ENCODE measurements at places on chromosomes 12 and 14. TPM values are rescaled to one million over a fixed set of nuclear protein-coding genes. Genes with fewer than 3 reads are reported as not detected.
A peak's percentile ranks its signal among the peaks of the same experiment; 100 is the strongest.

- no peaks in the 10 kb centered on the region for H3K27me3 ChIP-seq
- H3K4me3 ChIP-seq, result no peak overlapping the region
- H3K27ac ChIP-seq, result no peak overlapping the region
- H3K36me3 ChIP-seq, result no peaks in the 10 kb centered on the region
- DNase-seq, result no peak
Observed at GRCh38 chr12:8644345-8645248, 18.0 kb downstream of the MFAP5 start.

- no peaks in the 10 kb centered on the region for H3K36me3 ChIP-seq
- H3K27ac ChIP-seq, result peak overlapping the region; percentile 94
- DNase-seq, result no peak
- peaks cover 39% of the 10 kb centered on the region for H3K4me1 ChIP-seq
- H3K4me3 ChIP-seq, result peak overlapping the region; percentile 66
- H3K27me3 ChIP-seq, result no peaks in the 10 kb centered on the region
Observed at GRCh38 chr12:2960390-2960956, 1.3 kb downstream of the TEAD4 start.

GRCh38 chr12:2845280-2845679, 10.4 kb upstream of the NRIP2 start:
- H3K4me1 ChIP-seq, result no peaks in the 10 kb centered on the region
- H3K36me3 ChIP-seq, result no peaks in the 10 kb centered on the region
- no peaks in the 10 kb centered on the region for H3K27me3 ChIP-seq
- DNase-seq, result peak; percentile 50
- H3K4me3 ChIP-seq, result no peak overlapping the region

DNA sequence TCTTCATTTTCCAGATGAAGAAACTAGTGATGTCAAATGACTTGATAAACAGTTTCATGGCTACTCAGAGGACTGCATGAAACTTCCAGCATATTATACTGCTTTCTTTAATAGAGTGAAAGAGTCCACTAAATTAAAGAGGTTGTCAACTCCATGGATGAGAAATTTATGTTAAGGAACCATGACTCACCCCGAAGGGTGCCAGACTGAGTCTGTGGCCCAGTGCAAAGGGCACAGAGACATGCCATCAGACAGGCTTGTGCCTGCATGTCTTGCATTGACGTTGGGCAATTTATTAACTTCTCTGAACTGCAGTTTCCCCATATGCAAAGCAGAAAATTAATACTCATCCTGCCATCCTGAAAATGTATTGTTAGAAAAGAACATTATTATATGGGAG, 382.4 kb downstream of the APAF1 start:
- H3K27ac ChIP-seq, result no peak overlapping the region
- no peaks in the 10 kb centered on the region for H3K36me3 ChIP-seq
- no peaks in the 10 kb centered on the region for H3K27me3 ChIP-seq

- no peak overlapping the region for H3K27ac ChIP-seq
- no peak for DNase-seq
- H3K36me3 ChIP-seq, result no peaks in the 10 kb centered on the region
- H3K4me1 ChIP-seq, result no peaks in the 10 kb centered on the region
- H3K4me3 ChIP-seq, result no peak overlapping the region
Observed at GRCh38 chr14:96729889-96730288, 67.3 kb upstream of the VRK1 start.

GRCh38 chr14:72633551-72633950, 260.4 kb downstream of the DPF3 start:
- no peaks in the 10 kb centered on the region for H3K4me1 ChIP-seq
- H3K27me3 ChIP-seq, result no peaks in the 10 kb centered on the region
- H3K27ac ChIP-seq, result no peak overlapping the region
- no peak for DNase-seq

GRCh38 chr12:49288412-49288853, 6.5 kb upstream of the PRPH start:
- no peak overlapping the region for H3K4me3 ChIP-seq
- peaks cover 8% of the 10 kb centered on the region for H3K4me1 ChIP-seq
- peaks cover 10% of the 10 kb centered on the region for H3K27me3 ChIP-seq
- DNase-seq, result peak; percentile 40
- H3K36me3 ChIP-seq, result no peaks in the 10 kb centered on the region

The SERPINA5 gene
- 0.54 TPM for total RNA-seq

The SLCO1B1 gene
- total RNA-seq, result not detected
